ENCODE measurements at places on chromosomes 5 and 9.

- no peak for DNase-seq
Observed at GRCh38 chr9:4371108-4371507, 71.2 kb upstream of the GLIS3 start.

- no peak for DNase-seq
Observed at GRCh38 chr9:33524306-33524947, 376 bp downstream of the ANKRD18B start.

DNA sequence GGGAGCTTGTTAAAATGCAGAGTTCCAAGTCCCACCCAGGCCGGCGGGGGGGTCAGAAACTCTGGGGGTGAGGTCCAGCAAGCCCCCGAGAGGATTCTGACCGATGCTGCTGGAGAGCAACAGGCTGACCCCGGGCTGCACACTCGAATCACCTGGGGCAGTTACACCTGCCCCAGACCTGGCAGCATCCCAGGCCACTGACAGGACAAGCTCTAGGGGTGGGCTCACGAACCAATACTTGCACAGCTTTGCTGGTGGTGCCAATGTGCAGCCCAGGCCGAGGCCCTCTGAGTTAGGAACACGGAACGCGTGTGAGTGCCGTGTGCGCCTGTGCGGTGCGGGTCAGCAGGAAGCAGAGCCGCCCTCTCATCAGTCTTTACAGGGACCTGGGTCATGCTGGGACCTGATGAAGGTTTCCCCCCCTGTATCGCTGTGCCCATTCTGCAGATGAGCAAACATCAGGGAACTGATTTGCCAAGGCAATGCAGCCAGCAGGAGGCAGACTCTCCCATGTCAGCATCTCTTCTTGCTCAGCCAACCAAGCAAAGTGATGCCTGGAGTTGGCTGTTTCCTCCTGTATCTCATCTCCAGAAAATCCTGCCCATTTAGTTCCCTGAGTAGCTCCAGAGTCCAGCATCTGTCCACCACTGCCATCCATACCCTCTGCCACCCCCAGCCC lies 16.3 kb downstream of the FAM163B start:
- DNase-seq: no peak

GRCh38 chr5:161190778-161191177 lies 338.8 kb upstream of the ATP10B start:
- no peak for DNase-seq

- DNase-seq: no peak
Observed at GRCh38 chr5:8176101-8176693, 307.2 kb downstream of the MTRR start.

DNA sequence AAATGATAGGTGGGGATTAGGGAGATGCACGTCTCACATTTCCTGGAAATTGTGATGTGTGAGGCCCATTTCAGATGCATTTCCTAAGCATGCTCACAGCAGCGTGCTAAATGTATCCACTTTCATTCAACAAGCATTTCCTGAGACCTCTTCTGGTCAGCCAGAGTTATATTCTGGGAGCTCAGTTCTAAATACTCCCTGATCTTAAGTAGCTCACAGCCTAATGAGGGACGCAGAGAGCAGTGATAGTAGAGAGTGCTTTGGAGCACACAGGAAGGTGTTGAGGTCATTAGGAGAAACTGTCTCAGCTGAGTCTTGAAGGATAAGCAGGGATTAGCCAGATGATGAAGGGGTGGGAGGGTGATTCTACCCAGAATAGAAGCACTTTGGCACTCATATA lies 46.2 kb upstream of the FSD1L start:
- DNase-seq: no peak

DNA sequence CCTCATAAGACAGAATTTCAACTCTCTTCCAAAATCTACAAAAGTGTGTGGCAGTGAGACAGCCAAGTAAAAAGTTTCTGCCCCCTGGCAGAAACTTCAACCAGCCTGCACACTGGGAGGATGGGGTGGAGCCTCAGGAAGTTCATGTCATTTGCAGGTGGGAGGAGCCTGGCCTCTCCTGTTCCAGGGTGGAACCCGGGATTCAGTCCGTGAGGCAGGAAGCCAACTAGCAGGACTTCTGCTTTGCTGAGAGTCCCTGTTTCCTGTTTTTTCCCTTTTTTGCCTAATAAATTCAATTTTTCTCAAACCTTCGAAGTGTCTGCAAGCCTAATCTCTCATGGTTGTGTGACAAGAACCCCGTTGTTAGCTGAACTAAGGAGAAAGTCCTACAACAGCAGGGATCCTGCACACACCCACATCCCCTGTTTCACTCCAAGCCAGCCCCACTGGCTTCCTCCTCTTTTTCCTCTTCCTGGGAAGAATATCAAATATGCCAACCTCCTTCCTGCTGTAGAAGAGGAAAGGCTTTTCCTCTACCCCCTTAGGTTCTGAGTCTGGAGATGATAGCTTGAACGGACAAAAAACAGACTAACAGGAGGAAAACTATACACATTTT lies 69.3 kb downstream of the ALDH7A1 start:
- DNase-seq: no peak

DNA sequence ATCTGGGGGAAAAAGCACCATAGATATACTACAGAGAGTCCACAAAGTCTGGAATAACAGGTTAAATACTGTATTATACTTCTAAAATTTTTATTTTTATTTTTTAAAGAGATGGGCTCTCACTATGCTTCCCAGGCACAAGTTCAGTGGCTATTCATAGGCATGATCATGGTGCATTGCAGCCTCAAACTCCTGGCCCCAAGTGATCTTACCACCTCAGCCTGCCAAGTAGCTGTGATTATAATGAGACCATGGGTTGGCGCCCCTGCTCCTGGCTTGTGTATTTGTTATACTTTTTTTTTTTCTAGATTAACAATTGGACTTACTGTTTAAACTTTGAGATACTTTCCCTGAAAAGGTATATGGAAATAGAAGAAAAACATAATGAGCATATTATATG lies 25.9 kb downstream of the ERBIN start:
- DNase-seq: no peak

- no peak for DNase-seq
Observed at GRCh38 chr5:83530193-83530592, 58.6 kb downstream of the VCAN start.

- DNase-seq: no peak
Observed at GRCh38 chr9:7234144-7234543, 476.4 kb downstream of the KDM4C start.

DNA sequence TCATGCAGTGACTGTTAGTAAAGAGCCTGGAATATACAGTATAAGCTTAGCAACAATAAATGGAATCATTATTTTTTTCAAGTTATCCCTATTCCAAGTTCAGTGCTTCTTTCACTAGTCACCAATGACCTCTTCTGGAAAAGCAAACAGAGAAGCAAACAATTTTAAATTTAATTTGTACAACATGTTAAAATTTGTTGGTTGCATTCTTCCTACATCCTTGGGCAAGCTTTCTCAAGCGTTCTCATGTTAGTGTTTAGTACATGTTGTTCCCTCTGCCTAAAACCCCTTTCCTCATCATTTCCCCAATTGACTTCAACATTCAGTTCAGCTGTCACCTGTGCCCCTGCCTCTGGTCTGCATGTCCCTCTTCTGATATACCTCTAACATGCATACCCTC lies 123.4 kb downstream of the SEC61B start:
- no peak for DNase-seq

GRCh38 chr9:77291714-77292113 lies 114.4 kb downstream of the VPS13A start:
- DNase-seq: no peak

DNA sequence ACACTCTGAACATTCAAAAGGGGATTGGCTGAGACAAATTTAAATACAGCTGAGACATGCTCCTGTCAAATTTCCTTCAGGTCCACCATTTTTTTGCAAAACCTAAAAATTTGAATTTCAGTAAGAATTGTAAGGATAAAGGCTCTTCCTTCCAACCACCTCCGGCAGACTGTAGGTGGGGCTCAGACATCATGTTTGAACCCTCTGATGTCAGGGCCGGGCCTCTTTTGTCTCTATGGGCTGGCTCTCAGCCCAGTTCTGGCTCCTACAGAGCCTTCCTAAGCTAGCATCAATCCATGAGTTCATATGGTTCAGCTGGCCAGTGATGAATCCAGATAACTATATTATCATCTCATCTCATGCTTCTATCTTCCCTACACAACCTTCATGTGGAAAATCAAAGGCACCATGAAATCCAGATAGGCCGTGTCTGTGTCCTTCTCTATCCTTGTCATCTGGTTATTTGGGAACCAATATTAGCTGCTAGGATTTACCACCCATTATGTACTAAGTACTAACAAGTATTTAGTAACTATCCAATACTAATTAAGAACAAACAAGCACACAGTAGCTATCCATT lies 44.2 kb downstream of the NIPSNAP3B start:
- DNase-seq: no peak

DNA sequence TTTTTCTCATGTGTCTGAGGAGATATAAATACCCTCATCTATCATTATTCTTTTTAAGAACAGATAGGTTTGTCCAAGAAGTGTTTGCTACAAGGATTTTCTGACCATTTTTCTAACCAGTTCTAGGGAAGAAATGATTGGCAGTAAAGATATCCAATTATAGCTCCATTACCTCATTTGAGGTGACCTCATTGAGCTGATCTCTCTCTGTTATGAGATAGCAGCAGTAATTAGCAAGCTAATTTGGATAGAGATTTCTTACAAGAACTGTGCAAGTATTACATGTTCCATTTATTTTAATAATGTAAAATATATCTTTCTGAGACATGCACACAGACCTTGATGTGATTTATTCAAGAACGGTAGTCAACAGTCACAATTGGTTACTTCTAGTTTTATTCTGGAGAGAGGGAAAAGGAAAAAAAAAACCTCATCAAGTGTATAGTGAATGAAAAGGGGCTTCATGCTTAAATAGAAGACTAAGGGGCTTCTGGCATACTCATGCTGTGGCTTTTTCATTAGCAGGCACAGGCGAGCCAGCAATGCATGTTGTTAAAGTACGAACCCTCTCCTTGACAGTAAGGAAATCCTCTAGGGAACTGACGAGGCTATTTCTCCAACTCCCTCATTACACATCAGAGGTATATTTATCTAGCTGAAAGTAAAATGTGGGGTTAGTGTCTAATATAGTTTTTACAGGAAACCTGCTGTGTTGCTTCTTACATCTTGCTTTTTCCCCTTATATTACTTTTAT lies 127.3 kb downstream of the NUDT12 start:
- no peak for DNase-seq

GRCh38 chr5:179923436-179923835 lies 15.7 kb upstream of the TBC1D9B start:
- DNase-seq: no peak

DNA sequence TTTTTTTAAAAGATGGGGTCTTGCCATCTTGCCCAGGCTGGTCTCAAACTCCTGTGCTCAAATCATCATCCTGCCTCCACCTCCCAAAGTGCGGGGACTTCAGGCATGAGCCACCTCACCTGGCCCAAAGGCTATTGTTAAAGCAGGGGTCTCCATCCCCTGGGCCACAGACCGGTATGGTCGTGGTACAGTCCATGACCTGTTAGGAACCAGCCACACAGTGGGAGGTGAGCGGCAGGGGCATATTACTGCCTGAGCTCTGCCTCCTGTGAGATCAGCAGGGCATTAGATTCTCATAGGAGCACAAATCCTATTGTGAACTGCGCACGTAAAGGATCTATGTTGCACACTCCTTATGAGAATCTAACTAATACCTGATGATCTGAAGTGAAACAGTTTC lies 7.3 kb upstream of the NOL6 start:
- DNase-seq: no peak

- DNase-seq: no peak
Observed at GRCh38 chr5:158727136-158727535, 372.6 kb downstream of the EBF1 start.

DNA sequence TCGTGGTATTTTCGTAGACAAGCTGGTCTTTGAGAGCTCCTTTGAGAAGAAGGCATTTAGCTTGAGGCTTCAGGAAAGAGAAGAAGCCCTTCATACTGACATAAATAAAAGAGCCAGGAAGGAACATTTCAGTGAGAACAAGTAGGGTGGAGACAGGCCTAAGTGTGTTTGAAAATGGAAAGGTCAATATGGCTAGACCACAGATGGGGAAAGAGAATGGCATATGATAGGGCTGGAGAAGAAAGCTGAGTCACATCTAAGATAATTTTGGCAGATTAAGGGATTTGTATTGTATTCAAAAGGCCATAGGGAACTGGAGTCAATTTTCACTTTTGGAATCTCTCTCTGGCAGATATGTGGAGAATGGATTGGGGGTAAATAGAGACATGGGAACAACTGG lies 374.9 kb downstream of the TMEM38B start:
- DNase-seq: no peak

- no peak for DNase-seq
Observed at GRCh38 chr5:9387879-9388278, 158.0 kb downstream of the SEMA5A start.

- DNase-seq: no peak
Observed at GRCh38 chr5:177040814-177041420, 18.4 kb downstream of the ZNF346 start.

DNA sequence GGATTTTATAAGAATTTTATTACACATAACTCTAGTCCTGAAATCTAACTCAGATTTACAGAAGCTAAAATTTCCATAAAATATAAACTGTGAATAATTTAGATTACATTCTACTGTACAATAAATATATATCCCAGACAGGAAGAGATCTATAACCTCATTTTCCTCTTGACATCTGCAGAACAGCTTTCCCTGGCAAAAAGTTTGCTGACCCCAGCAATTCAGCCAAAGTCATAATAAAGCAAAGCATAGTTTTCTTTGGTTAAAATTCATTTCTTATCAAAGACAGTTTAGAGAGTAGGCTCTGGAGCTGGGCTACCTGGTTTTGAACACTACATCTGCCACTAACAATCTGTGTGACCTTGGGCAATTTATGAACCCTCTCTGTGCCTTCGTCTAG lies 372.5 kb downstream of the CAAP1 start:
- DNase-seq: no peak

DNA sequence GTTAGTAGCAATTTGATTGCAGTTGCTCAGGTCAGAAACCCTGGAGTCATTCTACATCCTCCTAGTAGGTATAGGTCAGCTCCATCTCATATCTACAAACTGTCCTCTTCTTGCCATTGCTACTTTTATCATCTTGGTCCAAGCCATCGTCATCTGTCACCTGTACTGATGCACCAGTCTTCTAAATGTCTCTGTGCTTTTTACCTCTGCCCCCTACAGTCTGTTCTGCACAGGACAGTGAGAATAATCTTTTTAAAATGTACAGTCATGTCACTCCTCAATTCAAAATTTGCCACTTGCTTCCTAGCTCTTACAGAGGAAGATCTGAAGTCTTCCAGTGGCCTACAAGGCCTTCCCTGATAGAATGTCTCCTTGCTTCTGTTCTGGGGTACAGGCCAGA lies 6.8 kb downstream of the NNT start:
- DNase-seq: no peak

DNA sequence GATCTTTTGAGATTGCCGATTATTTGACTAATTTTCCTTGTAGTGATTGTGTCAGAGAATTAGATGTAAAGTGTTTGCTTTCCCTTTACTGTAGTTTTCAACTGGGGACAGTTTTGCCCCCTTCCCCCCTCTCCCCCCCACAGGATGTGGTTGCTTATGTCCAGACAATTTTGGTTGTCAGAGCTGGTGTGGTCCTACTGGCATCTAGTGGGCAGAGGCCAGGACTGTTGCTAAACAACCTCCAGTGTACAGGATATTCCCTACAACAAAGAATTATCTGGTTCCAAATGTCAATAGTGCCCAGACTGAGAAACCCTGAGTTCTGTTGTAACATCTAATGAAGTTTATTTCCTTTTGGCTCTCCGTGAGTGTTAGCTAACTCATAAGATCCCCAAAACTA lies 20.0 kb downstream of the TMEFF1 start:
- no peak for DNase-seq

- no peak for DNase-seq
Observed at GRCh38 chr5:140358738-140359310, 1.2 kb upstream of the SLC4A9 start.

GRCh38 chr9:34085581-34086500 lies 37.2 kb upstream of the UBAP2 start:
- no peak for DNase-seq

Measured in stimulated activated CD8-positive, alpha-beta memory T cell treated with anti-CD3 and anti-CD28 coated beads, Interleukin-12 subunit alpha, Interleukin-12 subunit beta, amount 100 ng/mL, for 4 hours (primary cell).